ENCODE measurements at places on chromosomes 12 and 14.
A peak's percentile ranks its signal among the peaks of the same experiment; 100 is the strongest.

DNA sequence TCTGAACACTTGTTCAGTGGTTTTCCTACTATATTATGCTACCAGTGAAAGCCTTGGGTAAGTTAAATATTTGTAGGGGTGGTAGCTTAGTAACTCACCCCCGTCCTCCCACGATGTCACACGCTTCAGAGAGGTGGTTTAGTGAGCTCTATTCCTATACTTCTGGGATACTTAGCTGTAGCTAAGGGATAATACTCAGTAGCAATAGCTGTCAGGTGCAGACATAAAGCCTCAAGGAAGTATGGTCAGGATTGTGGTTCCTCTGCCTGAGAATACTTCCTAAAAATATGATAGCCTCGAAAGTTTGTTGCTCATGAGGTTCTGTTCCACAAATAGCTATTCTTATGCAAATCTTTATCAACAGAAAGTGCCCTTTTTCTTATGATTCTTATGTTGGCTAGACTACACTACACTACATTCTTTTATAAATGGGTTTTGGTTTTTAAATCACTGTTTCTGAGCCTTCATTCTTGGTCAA is 11.9 kb downstream of the DLST start:
- H3K27me3 ChIP-seq: no peaks in the 10 kb centered on the region
- peaks cover 3% of the 10 kb centered on the region for H3K4me1 ChIP-seq
- peaks cover 45% of the 10 kb centered on the region for H3K36me3 ChIP-seq
- no peak for DNase-seq
- no peak overlapping the region for H3K27ac ChIP-seq

DNA sequence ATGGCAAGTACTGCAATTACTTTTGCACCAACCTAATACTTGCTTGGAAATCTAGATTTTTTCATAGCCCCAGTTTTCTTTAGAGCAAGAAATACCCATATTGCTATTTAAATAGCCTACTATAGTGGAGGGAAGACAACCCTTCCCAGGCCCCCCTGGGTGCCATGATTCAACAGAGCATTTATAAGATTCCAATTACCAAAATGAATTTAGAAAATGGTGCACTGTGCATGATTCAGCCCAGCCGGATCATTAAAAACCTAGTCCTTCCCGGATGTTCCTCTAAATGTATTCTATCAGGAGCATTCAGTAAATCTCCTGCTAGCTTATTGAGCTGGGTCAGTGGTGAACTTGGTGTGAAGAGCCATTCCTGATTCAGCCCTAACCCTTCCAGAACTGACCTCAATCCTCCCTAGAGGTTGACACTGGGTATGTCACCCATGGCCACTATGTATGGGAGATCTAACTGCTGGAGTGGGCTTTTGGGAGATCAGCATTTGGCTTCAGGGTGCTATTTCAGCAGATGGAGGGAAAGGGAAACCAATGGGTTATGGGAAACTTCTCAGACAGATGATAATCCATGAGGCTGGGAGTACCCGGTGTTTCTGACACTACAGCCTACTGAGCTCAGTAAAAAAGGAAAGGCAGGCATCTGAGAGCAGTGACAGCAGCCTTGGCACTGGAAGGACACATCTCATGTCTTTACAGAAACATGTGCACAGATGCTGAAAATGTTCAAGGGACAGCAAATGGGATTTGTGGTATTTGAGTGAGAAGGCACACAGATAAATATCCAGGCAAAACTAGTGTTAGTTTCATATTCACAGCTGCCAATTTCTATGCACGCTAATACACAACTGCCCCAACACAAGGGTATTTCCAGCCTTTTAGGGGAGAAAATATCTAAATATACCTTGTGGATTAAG is 258.9 kb downstream of the DPF3 start:
- no peak overlapping the region for H3K4me3 ChIP-seq
- no peaks in the 10 kb centered on the region for H3K36me3 ChIP-seq
- H3K27me3 ChIP-seq: no peaks in the 10 kb centered on the region
- H3K4me1 ChIP-seq: no peaks in the 10 kb centered on the region

- H3K27ac ChIP-seq: no peak overlapping the region
- peaks cover 13% of the 10 kb centered on the region for H3K36me3 ChIP-seq
- DNase-seq: no peak
Observed at GRCh38 chr14:89219051-89219450, 198.0 kb downstream of the FOXN3 start.

- H3K36me3 ChIP-seq: no peaks in the 10 kb centered on the region
- no peaks in the 10 kb centered on the region for H3K27me3 ChIP-seq
- no peak for DNase-seq
- H3K4me1 ChIP-seq: peaks cover 25% of the 10 kb centered on the region
- no peak overlapping the region for H3K4me3 ChIP-seq
Observed at GRCh38 chr14:77037938-77038568, 9.5 kb upstream of the IRF2BPL start.

- H3K4me1 ChIP-seq: peaks cover 6% of the 10 kb centered on the region
- no peaks in the 10 kb centered on the region for H3K27me3 ChIP-seq
- no peaks in the 10 kb centered on the region for H3K36me3 ChIP-seq
Observed at GRCh38 chr14:90759370-90760077, 56.7 kb downstream of the TTC7B start.

GRCh38 chr12:109783965-109784244 is 49.3 kb downstream of the TRPV4 start:
- H3K4me1 ChIP-seq: no peaks in the 10 kb centered on the region
- peaks cover 4% of the 10 kb centered on the region for H3K36me3 ChIP-seq

DNA sequence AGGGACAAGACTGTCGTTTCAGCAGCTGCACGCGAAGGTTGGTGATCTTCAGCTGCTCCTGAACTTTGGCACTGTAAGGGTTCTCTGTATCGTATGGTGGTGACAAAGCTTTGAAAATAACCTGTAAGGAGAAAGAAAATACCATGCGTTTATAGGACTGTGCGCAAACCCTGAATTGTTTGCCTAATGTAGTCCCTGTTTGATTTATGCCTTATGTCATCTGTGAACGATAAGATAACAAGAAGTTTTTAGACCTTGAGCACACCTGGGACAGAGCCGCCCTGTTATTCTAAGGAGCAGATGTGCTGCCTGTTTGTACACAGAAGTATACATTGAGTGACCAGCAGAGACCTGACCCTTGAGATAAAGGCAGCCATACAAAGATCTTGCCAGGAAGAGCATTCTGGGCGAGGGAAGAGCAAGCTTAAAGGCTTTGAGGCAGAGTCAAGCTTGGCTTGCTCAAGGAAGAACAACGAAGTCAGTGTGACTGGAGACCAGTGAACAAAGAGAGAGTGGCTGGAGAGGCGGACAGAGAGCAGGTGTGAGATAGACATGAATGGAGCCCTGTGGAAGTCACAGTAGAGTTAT is 52.4 kb downstream of the NTN4 start:
- DNase-seq: no peak
- no peak overlapping the region for H3K27ac ChIP-seq
- no peaks in the 10 kb centered on the region for H3K27me3 ChIP-seq
- no peaks in the 10 kb centered on the region for H3K36me3 ChIP-seq
- H3K4me3 ChIP-seq: no peak overlapping the region

DNA sequence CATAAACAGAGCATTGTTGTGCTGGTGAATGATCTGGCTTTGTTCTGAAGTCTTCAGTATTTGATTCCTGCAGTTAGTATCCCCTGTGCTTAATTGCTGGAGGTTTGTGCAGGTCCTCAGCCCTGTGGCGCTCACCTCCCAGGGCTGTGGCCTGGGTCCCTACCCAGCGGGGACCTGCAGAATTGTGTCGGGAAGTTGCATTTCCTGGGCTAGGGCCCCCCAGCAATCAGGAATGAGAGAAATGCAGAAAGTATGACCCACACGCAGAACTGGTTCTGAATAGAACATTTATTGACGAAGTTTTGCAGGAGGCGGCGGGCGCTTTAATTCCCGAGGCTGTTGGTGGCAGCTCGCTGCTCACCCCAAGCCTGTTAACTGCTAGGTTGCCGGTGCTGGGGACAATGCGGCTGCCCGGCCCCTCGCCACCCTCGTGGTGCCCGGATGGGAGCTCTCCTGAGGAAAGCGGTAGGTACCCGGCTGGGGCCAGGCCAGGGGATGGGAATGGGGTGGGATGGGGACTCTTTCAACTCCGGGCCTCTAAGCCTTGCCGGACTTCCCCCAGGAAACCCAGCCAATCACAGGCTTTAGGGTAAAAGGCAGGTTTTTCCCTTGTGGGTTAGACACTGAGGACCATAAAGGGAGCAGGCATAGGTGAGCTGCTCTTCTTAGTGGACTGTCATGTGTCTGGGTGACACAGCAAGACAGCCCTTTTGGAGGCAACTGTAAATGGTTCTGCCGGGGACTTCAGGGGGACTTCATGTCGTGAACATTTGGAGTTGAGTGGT is 11.6 kb downstream of the PLEKHG3 start:
- H3K4me3 ChIP-seq: no peak overlapping the region
- peaks cover 9% of the 10 kb centered on the region for H3K36me3 ChIP-seq
- peak; percentile 25 for DNase-seq
- H3K27ac ChIP-seq: peak overlapping the region; percentile 83
- H3K27me3 ChIP-seq: no peaks in the 10 kb centered on the region

GRCh38 chr14:52840877-52841276 is 49.5 kb upstream of the GNPNAT1 start:
- no peak overlapping the region for H3K4me3 ChIP-seq
- no peaks in the 10 kb centered on the region for H3K4me1 ChIP-seq
- H3K27ac ChIP-seq: no peak overlapping the region
- no peaks in the 10 kb centered on the region for H3K36me3 ChIP-seq

DNA sequence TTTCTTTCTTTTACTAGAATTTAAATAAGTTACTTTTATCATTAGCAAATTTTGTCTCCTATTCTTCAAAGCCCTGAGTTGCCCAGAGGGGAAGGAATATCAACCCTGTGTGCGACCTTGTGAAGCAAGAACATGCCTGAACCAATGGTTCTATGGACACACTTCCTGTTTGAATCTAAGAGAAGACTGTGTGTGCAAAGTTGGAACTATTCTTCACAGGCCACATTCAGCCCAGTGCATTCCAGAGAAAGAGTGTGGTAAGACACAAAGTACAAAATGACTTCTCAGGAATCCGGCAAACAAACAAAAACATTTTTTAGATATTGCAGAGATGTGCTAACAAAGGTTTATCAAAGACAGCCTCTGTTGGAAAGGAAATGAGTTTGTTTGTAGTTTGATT is 90.8 kb upstream of the PTPRQ start:
- H3K4me3 ChIP-seq: no peak overlapping the region
- no peaks in the 10 kb centered on the region for H3K4me1 ChIP-seq
- no peaks in the 10 kb centered on the region for H3K36me3 ChIP-seq
- no peak overlapping the region for H3K27ac ChIP-seq
- H3K27me3 ChIP-seq: no peaks in the 10 kb centered on the region
- no peak for DNase-seq

GRCh38 chr12:120397824-120398540 is 29.0 kb upstream of the MSI1 start:
- no peaks in the 10 kb centered on the region for H3K36me3 ChIP-seq
- peaks cover 7% of the 10 kb centered on the region for H3K4me1 ChIP-seq
- no peak for DNase-seq
- no peak overlapping the region for H3K4me3 ChIP-seq

DNA sequence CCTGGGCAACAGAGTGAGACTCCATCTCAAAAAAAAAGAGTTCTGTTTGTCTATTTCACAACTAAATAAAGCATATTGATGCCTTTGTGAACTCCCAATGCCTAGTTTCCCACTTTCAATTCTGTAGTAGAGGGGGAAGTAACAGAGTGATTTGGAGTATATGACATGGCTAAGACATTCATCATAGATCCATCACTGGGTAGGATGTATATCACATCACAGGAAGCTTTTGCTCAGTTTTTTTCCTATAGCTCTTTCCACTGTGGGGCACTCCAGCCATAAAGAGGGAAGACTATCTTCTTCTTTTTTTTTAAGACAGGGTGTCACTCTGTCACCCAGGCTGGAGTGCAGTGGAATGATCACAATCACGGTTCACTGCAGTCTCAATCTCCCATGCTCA is 154.0 kb upstream of the BCL2L14 start:
- no peak for DNase-seq
- H3K4me3 ChIP-seq: no peak overlapping the region
- H3K27me3 ChIP-seq: no peaks in the 10 kb centered on the region
- H3K4me1 ChIP-seq: peaks cover 3% of the 10 kb centered on the region
- H3K27ac ChIP-seq: no peak overlapping the region

Measured in trophoblast cell (in vitro differentiated cells and primary cell).